ENCODE measurements at places on chromosomes 7 and 10.

DNA sequence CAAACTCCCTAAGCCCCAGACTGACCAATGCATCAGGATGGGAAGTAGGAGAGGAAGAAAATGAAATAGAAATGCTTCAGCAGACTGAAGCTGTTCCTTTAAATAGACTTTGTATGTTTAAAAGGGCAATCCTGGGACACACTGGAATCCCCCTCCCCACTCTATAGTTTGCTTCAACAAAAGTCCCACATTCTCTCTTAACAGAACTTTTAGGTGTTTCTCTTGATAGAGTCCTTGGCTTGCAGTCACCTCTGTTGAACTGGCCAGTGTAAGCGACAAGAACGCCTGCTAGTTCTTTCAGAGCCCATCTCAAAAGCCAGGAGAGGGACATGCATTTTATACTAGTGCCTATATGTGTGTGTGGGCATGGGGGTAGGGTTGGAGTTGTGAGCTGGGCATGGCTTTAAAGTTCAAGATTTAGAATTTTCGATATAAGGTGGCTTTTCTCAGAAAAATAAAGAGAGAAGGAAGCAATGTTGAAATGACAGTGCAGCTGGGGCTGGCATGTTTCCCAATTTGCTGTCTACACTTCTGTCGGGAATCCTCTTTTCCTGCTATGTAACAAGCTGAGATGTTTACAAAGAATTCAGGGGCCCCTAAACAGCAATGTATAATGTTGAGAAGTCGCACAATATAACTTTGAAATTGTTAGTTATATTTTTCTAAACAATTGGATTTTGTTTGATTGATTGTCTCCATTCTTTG lies 2.1 kb downstream of the TBX20 start:
- H3K27me3 ChIP-seq = peaks cover 23% of the 10 kb centered on the region
- no peak overlapping the region for H3K27ac ChIP-seq
- H3K4me1 ChIP-seq = no peaks in the 10 kb centered on the region
- no peaks in the 10 kb centered on the region for H3K36me3 ChIP-seq

- no peaks in the 10 kb centered on the region for H3K36me3 ChIP-seq
- no peak for DNase-seq
- H3K4me1 ChIP-seq = no peaks in the 10 kb centered on the region
- H3K27me3 ChIP-seq = no peaks in the 10 kb centered on the region
- no peak overlapping the region for H3K27ac ChIP-seq
Measured at GRCh38 chr7:36620166-36620708, 104.1 kb downstream of the AOAH start.

DNA sequence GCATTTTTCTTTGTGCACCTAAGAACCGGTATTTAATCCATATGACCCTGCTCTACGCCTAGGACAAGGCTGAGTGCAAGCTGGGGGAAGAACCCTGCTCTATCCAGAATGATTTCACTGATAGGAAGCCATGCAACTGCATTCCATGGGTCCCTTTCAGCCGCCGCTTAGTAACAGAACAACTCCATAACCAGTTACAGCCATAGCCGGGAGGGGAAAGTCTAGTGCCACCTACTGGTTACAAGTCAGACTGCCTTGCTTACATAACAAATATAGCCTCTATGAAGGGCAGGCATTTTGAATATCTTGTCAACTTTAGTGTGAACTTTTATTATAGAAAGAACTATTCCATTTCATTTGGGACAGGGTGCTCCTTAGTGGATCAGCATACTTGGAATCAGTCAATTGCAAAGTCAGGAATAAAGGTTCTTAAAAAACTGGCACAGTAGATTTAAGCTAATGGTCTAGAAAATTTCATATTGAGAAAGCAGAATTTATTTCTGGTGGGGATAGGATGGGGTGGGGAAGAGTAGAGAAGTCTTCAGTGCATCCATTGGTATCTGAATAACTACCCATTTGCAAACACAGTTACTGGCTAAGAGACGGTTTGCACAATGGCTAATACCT lies 521.7 kb downstream of the ADRA2A start:
- no peak for DNase-seq
- no peaks in the 10 kb centered on the region for H3K36me3 ChIP-seq
- no peak overlapping the region for H3K4me3 ChIP-seq
- no peak overlapping the region for H3K27ac ChIP-seq
- no peaks in the 10 kb centered on the region for H3K27me3 ChIP-seq

DNA sequence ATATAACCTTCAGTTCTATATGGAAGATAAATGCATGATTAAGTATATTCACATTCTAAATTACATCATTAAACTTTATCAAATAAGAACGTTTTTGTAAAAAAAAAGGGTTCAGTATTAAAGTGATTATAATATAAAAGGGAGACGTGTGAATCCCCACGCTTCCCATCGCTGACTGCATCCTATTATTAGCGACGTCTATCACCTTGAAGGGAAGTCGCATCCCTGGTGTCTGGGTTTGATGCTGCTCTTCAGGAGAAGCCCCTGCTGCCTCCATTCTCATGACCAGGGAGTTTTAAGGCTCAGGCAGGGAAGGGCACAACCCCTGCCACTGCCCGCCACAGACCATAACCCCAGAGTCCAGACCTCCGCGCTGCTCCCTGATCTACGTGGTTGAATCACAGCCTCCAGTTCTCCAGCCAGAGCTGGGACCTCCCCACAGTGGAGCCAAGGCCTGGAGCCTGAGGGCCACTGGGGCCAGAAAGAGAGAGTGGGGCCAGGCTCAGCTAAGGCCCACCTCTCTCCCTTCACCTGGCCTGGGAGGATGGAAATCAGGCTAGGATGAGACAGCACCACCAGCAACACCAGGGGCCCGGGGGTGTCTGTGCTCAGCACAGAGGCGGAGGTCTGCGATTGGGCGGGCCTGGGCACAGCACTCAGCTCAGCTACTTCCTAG lies 130.6 kb downstream of the TCERG1L start:
- H3K4me3 ChIP-seq = no peak overlapping the region
- no peak for DNase-seq
- no peaks in the 10 kb centered on the region for H3K27me3 ChIP-seq

DNA sequence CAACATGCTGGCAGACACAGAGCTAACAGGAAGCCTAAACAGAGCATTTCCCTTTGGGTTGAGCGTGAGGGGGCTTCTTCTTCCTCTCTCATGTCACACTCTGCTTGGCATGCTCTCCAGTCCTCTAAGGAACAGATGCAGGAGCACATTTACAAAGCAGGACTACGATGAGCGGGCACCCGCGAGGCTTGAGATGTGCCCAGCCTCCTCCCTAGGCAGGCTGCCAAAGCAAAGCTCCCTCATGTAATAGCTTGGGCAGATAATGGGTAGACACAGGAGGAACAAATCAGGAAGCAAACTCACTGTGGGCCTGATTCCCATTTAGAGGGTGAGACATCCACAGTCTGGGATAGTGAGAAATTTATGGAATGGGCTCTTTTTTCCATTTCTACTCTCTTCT lies 519.1 kb downstream of the NRG3 start:
- no peaks in the 10 kb centered on the region for H3K4me1 ChIP-seq
- H3K4me3 ChIP-seq = no peak overlapping the region
- H3K27ac ChIP-seq = no peak overlapping the region
- H3K36me3 ChIP-seq = no peaks in the 10 kb centered on the region
- no peak for DNase-seq

GRCh38 chr10:59433720-59434428 lies 71.5 kb upstream of the FAM13C start:
- H3K4me3 ChIP-seq = no peak overlapping the region
- peaks cover 8% of the 10 kb centered on the region for H3K4me1 ChIP-seq
- no peak for DNase-seq
- H3K27ac ChIP-seq = no peak overlapping the region
- no peaks in the 10 kb centered on the region for H3K27me3 ChIP-seq
- no peaks in the 10 kb centered on the region for H3K36me3 ChIP-seq
